ENCODE measurements at places on chromosomes 3 and 15.

DNA sequence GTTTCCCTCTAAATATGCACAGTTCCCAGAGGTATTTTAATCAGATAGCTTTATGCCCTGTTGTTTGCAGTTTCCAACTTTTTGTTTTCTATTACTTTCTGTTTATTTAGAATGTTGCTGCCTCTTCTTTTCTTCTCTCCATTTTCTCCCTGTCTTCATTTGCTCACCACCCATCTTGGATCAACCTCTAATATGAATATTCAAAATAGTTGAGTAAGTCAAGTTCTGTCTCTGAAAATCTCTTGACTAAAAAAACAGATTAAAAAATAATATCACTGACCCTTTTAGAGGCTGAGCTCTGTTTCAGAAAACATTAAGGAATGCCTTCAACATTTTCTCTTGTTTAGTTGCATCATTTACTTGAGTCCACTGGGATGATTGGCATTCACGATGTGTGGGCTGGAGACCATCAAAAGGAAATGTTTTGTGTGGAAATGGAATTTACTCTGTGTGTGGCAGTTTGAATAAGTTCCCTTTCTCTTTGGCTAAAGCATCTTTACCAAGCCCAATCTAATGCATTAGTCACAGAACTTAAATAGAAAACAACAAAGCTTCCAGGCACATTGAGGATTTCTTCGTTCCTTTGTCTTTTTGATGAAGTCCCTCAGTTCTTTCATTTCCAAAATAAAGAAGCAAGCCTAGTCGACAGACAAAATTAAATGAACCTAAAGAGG, 633.9 kb upstream of the TGFBR2 start:
- no peak for DNase-seq

DNA sequence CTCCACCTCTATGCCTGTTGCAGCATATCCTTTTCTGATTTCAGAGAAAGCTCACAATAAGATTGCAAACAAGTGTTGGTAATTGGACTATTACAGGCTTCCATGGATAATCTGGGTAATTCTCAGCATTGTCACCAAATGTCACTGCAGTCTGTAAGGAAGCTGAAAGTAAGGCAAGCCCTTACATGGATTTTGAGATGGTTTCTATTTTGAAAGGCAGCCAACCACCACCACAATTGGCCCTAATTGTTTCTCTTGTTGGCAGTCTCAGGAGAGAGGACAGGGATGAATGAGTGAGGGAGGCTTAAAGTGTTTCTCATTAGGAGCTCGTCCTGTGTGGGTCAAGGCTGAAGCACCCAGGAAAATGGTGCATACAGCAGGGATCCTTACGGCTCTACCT, 879.9 kb downstream of the TUSC7 start:
- no peak for DNase-seq

DNA sequence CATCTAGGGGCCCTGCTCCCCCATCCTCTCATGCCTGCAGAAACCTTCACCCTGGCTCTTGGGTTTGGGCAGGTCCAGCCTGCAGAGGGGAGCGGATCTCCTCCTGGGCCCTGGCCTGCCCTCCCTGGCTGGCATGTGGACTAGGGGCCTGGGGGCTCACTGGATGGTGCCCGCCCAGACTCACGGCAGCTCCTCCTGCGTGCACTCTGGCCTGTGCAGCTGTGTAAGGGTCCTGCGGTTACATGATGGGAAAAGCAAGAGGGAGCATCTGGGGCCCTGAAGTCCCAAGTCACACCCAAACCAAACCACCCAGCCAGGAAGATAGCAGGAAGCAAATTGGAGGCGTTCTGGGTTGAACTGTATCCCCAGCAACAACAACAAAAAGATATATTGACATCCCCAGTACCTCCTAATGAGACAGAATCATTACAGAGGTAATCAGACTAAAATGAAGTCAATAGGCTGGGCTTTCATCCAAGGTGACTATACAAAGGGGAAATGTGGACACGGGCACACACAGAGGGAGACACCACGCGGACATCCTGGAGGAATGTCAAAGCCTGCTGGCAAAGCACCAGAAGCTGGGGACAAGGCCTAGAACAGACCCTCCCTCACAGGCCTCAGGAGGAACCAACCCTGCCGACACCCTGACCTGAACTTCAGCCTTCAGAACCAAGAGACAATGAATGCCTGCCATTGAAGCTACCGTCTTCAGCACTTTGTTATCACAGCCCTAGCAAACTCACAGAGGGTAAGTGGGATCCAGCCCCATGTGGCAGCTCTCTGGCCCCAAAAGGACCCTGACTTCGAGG, 10.4 kb upstream of the CLK3 start:
- no peak for DNase-seq

DNA sequence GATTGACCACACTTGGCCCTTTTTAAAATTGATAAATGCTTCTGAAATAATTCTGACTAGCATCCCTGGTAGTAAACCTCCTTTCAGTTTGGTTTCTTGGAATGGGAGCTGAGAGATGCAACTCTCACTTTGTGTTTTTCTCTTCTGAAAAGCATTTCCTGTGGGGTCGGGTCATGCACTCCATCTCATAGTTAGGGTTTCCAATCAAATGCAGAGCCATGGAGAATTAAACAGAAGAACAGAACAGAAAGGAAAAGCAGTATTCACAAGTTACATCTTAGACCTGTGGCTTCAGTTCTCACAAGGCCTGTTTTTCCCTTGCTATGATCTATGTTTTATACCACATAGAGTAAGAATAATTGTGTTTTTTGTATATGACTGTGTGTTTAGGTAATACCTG, 39.7 kb downstream of the SENP2 start:
- DNase-seq: no peak
